ENCODE measurements at places on chromosomes 3 and 15.

- DNase-seq, result no peak
These were observed 28.8 kb downstream of the CTDSPL start for GRCh38 chr3:37890522-37890921.

GRCh38 chr3:64976456-64976855 lies 288.7 kb upstream of the ADAMTS9 start:
- DNase-seq, result no peak

DNA sequence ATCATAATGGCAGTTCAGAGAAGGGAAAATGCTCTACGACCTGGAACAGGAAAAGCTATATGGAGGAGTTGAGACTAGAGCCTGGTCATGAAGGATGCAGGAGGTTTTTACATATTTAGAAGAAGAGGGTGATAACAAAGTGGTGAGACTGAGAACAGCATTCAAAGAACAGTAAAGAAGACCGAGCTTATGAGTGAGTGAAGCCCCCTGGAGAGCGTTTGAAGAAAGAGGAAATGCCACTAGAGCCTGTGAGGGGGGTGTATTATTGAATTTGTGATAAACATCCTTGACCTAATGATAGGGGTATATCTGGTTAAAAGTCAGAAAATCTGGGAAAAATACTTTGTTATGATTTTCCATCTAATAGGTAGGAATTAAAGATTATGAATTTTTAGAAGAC lies 4.2 kb downstream of the PARP9 start:
- no peak for DNase-seq

DNA sequence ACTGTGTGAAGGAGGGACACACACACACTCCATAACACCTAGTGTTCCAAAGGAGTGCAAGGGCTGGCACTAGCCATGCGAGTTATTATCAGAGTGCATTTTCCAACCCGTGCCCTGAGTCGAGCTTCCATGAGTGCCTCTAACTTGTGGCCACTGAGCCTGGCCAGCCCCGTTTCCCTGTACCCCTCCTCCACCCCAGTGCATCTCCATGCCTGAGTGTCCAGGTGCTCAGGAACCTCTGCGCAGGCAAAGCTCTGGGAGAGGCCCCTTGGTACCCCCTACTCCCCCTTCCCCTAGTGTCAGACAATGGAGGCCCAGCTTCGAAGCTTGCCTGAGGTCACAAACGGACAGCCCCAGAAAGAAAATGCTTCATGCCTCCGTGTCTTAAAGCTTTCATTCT lies 45.2 kb upstream of the HES1 start:
- no peak for DNase-seq

DNA sequence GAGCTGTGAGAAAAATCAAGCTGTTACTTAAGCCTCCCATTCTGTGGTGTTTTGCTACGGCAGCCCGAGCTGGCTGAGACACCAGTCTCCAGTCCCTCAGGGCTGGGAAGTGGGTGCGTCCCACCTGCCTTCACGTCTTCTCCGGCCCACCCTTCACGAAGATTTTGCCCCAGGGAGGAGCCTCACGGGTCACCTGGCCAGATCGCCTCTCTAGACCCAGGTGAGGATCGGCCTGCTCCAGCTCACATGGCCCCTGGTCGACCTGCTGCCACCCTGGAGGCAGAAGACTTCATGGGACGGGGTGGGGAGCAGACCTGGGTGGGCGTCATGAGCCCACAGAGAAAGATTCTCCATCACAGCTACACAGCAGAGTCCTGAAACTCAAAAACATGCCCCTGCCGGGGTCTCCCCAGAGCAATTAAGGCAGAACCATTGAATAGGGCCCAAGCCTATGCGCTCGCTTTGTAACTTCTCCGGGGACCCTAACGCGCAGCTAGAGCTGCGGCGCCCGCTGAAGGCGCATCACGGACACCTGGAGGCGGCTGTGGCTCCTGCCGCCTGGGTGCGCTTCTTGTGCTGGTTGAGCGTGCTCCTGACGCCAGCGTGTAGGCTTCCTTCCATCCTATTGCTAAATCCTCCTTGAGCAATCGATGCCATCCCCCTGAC lies 92.6 kb upstream of the ALDH1A3 start:
- peak; percentile 64 for DNase-seq

DNA sequence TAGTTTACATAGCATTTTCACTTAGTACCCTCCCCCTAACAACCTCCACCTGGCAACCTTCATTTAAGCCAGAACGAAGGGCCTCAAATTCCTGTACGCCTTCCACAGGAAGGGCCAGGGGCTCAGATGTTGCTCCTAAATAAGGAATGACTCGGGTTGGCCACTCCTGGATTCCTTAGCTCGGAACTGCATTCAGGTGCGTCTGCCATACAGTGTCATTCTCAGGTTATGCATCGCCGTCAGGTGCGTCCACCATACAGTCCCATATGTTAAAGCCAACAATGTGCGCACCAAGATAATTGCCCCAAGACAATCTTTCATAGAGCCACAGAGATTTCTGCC lies 53.5 kb upstream of the USP3 start:
- DNase-seq, result no peak

DNA sequence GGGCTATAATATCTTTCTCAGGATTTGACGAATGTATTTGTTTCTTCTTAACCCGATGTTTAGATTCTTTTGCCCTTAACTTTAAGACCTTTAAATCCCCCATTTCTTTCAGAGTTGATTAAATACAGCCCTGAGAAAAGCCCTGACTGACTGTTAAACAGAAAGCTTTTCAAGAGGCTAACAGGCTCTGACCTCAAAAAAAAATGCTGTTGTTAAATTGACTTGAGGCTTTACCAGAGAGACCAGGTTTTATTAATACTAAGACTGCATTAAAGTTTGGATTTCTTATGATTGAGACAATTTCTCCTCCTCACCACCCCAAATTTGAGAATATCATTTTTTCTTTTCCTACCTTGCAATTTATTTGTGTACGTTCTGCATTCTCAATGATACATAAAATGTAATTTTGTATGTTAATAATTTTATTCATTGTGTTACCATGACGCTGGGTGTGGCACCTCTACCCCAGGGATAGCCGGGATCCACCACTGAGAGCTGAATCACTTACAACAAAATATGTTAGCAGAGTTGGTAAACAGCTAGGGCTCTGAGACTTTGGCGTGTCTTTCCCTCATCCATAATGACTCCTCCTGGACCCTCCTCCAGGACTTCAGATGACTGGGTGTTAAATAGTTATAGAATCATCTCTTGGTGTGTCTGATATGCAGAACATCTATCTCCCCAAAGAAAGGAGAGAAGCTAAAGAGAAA lies 753.5 kb downstream of the NAALADL2 start:
- DNase-seq, result no peak

DNA sequence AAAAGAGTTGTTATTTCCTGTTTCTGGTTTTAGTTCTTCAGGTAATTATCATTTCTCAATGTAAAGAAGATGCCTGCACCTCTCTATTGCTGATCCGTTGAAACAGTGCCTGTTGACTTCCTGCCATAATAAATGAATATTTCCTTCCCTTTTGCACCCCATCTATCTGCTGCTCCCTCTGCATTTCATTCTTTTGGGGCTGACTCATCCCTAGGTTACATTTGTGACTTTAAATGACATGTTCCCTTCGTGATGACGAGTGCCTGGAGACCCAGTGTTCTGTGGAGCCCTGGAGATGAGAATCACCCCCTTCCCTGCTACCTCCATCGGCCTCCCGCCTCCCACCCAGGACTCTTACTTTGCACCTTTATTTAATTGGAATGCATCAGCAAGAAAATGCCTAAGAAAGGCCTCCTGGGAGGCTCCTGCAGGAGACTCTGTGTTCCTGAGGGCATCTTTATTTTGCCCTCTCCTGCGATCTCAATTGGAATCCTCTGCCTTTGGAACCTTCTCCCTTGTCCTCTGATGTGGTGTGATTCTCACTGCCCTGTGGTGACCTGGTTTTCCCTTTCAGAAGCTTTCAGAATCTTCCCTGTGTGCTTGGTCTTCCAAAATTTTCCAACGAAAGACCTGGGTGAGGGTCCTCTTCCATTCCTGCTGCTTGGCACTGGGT lies 13.7 kb downstream of the LRRK1 start:
- DNase-seq, result no peak

- DNase-seq, result no peak
These were observed 80.5 kb upstream of the RORA start for GRCh38 chr15:61309617-61310016.

GRCh38 chr15:68957696-68958095 lies 27.4 kb downstream of the SPESP1 start:
- DNase-seq, result no peak

DNA sequence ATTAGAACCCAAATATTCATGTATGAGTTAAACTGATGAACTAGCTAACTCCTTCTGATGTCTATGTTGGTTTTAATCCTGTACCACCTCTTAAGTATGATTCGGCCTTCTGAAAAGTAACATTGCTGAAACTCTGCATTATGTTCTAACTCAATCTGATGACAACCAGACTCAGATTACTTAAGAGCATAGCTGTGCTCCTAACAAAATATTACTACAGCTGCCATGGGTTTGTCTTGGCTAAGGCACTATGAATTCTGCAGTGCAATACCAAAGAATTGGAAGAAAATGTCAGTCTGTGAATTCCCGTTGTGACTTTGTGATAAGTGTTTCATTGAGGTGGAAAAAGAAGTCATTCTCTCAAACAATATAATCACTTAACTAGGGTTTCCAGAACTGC lies 224.4 kb downstream of the ZMAT3 start:
- no peak for DNase-seq

- no peak for DNase-seq
These were observed 91.9 kb downstream of the NAALADL2 start for GRCh38 chr3:174951034-174951433.

DNA sequence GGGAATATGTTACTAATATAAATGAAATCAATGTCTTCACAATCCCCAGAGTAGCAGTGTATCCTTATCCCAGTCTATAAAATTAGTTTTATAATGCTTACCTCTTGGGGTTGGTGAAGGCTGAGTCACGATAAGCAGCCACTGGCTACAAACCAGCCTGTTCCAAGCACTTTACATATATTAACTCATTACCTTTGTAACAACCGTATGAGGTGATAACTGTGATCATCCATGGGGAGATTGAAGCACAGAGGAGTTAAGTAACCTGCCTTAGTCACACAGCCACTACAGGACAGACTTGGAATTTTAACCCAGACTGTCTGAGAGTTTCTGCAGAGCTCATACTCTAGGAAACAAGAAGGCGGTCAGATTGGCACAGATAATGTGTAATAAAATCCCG lies 43.3 kb upstream of the MITF start:
- no peak for DNase-seq

DNA sequence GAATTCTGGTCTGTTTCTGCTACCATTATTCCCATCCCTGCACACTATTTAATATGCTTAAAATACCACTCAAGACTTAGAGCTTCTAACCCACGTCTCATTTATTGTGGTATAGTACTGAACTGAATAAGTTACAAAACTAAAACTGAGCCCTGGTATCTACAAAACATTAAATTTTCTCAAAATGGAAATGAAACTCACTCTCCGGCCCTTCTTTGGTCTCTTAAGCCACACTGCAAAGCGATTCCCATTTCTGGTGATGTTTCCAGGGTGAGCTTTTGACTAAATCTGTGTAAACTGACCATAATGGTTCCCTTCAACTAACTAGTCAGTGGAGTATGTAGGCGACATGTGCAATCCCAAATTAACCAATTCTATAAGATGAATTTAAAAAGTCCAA lies 18.6 kb downstream of the KPNA4 start:
- no peak for DNase-seq

DNA sequence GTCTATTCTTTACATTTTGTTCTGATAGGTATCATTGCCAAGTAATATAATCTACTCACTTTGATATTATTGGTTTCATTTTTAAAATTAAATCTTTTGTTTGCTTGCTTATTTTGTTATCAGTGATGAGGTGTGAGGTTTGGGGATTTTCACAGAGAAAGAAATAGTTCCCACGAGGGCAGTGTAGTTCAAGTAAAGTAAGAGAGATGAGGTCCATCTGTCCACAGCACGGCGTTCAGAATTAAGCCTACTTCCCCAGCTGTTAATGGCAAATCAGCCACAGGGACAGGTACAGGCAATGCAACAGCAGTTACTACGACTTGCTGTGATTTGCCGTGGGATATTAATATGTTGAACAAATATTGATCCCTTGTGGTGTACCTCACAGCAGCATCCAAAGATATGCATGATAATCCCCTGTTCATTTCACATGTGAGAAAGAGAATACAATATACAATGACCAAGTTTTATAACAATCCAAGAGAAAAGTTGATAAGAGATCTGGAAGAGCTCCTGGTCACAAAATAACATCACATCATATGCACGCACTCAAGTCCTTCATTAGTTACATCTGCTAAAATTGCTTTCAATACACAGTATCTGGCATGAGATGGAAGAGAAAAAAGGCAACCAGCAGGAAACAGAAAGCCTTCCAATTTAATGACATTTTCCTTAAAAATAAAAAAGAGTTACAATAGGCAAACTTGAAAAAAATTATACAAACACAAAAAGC lies 131.6 kb downstream of the TUSC7 start:
- no peak for DNase-seq

DNA sequence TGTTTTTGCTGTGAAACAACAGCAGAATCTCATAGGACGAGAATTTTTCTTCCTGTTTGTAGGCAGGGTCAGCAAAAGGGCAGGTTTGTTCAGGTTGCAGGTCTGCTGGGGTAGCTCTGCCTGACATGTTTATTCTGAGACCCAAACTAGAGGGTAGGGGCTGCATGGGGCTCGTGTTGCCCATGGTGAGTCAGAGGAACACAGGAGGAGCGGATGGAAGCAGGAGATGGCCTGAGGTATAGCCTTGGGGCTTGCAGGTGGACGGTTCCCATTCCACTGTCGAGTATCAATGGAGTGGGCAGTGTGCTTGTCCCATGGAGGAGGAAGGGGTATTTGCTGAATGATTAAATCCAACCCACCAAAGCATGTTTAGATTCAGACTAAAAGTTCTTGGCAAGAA lies 138.9 kb downstream of the APBA2 start:
- DNase-seq, result peak; percentile 27

- DNase-seq, result no peak
These were observed 527 bp downstream of the B2M start for GRCh38 chr15:44711743-44712345.

DNA sequence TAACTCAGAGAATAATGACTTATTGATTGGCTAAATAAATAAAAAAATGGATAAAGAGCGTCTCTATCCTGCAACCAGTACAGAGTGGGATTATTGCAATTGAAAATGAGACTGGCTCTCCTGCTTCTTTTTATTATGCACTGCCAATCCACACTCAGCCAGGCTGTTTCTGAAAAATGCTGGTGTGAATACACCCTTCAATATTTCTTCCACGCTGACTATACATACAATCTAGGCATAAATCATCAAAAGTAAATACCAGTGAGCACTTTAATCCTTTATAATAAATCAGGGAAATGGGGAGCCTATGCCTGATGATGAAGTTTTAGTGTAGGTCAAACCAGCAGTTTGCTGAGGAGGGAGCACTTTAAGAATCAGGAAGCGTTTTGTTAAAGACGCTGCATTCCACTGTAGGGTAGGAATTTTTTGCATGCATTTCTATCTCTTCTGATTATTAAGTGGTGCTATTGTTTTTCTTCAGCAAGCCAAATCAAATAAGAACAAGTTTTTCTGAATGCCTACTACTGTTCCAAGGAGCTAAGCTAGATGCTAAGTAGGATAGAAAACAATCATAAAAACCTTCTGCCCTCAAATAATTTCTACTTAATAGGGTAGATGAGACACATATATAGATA lies 781.5 kb downstream of the TBL1XR1 start:
- DNase-seq, result no peak

- no peak for DNase-seq
These were observed 216.1 kb upstream of the ROPN1 start for GRCh38 chr3:124207873-124208485.
